ENCODE measurements at places on chromosomes 13 and 19.

DNA sequence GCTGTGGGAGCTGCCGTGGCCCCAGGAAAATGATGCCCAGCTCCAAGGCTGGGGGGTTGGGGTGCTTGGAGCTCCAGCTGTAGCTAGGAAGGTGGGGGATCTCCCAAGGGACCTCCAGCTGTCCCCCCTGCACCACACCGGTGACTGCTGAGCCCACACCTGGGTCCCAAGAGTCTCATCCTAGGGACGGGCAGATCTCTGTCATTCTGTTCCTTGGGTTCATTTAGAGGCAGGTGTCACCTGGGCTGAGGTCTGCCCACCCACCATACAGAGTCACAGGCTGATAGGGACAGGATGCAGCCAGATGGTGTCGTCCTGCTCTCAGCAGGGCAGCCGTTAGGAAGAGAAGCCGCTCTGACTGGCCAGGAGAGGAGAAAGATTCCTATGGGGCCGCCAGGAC lies 5.3 kb downstream of the F2RL3 start:
- DNase-seq: no peak

DNA sequence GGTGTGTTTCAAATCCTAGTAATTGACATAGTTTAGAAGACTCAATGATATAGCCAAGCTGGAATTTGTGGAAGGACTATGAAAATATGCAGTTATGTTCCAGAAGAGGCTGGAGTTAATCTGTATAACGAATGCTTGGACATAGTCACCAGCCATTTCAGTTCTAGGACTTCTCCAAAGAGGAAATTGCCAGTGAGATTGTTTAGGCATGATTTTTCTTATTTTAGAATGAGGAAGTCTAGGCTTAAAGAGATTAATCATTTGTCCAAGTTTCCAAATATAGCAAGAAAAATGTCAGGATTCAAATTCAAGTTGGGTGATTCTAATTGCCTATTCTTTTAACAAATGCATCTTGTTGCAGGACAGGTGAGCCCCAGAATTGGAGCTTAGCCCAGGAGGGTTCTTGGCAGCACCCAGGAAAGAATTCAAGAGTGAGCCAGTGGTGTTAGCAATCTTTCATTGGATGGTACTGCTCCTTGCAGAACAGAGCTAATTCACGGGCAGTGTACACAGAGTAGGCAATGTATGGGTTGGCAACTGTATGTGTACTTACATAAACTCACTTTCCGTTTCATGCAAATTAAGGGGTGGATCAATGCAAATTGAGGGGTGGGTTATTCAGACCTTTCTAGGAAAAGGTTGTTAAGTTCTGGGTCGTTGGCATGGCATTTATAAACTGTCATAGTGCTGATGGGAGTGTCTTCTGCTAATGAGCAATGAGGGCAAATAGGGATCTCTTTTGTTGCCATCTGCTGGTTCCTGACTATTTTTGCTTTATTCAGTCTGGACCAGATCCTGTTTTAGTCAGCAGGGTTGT lies 763.1 kb upstream of the SLITRK1 start:
- peak; percentile 0 for DNase-seq

GRCh38 chr19:16185768-16186123 lies 536 bp downstream of the FAM32A start:
- DNase-seq: peak; percentile 50

DNA sequence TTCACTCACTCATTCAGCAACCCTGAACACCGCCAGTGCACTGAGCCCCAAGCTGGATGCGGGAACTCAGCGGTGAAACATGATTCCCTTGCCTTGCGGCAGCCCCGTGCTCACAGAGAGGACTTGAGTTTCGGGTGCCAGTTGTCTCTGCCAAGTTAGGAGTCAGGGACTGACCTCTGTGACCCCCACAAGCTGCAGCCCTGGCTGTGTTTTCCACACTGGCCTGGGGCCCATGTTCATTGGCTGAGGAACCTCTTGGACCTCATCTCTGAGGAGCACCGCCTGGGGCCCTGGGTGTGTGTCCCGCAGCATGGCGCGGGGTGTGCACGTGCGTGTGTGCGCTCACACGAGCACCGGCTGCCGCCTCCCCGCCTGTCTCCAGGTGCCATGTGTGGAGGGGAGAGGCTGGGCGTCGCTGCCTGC lies 31.0 kb downstream of the CAPN12 start:
- no peak for DNase-seq

- peak; percentile 85 for DNase-seq
These were observed 6.6 kb upstream of the DHDH start for GRCh38 chr19:48926909-48927308.

- no peak for DNase-seq
These were observed 44.3 kb upstream of the SLC15A1 start for GRCh38 chr13:98796798-98797197.

DNA sequence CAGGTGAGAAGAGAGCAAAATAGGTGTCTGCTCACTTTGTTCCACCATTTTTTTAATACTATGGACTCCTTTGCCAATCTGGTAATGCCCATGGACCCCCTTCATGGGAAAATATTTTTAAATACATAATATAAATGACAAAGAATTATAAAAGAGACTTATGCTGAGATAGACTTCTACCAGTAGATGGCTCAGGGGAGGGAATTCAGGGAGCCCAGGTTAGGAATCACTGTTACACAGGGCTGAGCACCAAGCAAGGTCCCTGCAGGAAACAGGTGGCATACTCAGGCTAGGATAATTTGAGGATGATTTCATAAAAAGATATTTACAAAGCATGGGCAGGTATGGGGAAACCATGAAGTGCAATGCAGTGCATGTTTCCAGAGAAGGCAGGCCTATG lies 525.9 kb downstream of the FGF9 start:
- DNase-seq: no peak

DNA sequence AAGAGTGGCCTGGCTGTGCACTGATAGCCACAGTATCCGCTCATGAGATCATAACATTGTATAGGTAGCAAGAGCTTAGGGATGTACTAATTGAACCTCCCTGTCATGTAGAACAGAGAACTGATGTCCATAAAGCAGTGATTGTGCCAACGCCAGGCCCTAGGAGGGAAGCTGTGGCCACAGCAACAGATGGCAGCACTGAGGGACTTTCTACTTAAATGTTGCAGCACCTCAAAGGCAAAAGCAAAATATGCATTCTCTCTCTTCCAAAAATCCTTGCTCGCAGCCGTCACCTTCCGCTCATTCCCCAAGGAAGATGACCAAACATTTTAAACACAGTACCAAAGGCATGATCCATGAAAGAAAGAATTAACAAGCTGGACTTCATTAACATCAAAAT lies 32.3 kb downstream of the COL4A1 start:
- DNase-seq: no peak

DNA sequence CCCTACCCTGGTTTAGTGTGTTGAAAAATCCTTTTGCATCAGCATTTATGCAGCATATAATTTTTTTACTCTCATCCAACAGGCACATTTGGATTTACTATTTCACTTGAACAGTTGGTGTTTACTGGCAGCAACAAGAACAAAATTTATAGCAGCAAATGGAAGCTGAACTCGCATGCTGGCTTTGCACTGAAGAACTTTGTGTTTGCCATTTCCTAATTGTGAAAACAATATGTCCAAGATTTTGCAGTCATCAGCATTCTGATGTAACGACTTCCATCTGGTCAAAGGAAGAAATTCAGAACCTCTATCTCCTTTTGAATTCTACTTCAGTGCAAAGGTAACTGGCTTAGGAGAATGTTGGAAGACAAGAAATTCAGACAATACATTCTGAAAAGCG lies 131.0 kb downstream of the DLEU7 start:
- DNase-seq: no peak

- no peak for DNase-seq
These were observed 56.0 kb upstream of the DOCK9 start for GRCh38 chr13:99033814-99034213.

DNA sequence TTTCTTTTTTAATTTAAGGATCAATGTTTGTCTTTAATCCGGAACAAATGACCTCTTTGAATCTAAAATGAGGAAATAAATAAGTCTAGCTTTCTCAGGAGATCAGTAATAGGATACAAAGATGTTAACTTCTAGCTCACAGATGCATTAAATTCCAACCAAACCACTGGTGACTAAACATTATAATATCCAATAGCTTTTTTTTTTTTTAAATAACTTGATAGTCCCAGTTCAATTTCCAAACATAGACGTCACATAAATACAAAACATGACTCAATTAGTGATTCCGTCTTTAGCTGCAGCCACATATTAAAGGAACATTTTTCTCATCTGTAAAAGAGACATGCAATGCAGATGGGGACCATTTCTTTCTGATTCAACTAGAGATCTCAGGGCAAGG lies 390.5 kb upstream of the PCDH9 start:
- DNase-seq: no peak

DNA sequence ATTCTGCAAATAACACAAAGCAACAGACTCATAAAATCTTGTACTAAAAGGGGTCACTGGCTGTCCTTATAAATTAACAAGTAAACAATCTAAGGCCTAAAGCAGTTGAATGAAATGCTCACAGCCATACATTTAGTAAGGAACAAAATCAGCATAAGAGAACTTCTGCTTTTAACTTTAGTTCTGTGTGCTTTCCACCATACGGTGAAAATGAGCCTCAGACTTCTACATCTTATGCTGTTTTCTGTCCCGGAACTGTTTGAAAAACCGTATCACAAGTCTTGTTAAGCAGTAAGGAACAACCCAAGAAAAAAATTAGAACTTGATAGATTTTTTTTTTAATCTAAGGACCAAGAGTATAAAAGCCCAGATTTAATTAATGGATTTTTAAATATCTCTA lies 549.1 kb upstream of the MIR17HG start:
- no peak for DNase-seq

DNA sequence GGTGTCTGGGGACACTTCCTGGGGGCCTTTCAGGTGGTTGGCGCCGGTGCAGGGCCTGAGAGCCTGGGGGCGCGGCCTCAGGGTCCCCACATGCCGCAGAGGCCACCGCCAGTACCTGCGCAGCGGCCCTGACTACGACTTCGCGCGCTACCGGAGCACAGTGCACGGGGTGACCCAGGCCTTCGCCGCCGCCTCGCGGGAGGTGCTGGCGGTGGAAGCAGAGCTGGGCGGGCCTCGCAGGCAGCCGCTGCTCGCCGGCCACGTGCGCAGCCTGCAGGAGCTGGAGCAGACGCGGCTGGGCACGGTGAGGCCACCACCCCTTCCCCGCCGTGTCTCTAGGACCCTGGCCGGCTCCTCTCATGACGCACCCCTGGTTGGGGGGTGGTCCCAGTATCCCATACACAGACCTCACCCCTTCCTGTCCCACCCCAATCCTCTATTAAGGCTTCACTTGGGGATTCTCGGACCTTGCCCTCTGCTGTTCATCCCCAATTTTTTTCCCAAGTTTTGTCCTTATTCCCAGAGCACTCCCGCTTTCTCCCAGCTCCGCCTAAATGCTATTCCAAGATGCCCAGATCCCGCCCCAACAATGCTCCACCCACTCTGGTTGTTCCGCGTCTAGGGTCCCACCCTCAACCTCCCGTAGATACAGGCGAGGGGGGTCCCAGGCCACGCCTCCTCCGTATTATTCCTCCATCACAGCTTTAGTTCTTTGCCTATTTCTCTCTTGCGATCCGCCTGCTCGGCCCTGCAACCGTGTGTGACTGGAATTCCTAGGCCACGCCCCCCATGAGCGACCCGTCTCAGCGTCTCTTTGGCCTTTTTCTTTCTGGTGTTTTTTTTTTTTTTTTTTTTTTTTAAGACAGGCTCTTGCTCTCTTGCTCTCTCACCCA lies 1.0 kb downstream of the REX1BD start:
- DNase-seq: peak; percentile 77

DNA sequence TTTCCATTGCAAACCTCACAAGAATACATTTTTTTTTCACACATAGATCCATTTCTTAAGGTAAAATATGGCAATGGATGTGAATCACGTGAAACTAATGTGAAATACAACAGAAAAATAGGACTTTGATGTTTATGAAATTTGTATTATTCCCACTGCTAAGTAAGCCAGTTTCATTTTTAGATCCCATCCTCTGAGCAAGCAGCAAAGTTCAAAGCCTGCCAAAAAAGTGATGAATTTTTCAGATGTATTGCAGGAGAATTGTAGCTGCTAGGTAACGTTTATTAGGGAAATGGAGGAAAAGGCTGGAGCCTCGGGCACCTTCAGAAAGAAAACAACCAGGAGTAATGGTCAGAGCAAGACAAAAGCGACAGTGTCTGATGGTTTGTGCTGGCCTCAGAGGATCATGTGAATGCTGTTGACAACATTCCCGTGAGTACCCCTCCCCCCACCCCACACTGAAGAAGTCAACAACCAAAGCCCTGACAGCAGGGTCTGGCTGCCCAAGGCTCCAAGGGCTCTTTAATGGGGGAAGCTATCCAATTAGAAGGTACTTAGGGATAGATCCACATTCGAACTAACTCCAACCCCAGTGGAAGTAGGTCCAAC lies 95.5 kb downstream of the OXGR1 start:
- no peak for DNase-seq

DNA sequence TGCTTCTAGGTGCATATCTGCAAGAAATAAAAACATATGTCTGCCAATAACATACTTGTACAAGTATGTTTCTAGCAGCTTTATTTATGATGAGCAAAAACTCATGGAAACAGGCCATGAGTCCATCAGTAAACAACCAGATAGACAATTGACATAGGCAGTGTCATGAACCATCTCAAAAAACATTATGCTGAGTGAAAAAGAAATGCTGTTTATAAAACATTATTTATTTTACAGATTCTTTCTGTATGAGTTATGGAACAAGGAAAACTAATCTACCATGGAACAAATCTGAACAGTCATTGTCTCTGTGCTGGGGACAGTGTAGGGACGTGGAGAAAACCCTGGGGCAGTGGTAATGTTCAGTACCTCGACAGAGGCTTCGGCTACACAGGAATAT lies 283.9 kb downstream of the UQCRFS1 start:
- DNase-seq: peak; percentile 63

DNA sequence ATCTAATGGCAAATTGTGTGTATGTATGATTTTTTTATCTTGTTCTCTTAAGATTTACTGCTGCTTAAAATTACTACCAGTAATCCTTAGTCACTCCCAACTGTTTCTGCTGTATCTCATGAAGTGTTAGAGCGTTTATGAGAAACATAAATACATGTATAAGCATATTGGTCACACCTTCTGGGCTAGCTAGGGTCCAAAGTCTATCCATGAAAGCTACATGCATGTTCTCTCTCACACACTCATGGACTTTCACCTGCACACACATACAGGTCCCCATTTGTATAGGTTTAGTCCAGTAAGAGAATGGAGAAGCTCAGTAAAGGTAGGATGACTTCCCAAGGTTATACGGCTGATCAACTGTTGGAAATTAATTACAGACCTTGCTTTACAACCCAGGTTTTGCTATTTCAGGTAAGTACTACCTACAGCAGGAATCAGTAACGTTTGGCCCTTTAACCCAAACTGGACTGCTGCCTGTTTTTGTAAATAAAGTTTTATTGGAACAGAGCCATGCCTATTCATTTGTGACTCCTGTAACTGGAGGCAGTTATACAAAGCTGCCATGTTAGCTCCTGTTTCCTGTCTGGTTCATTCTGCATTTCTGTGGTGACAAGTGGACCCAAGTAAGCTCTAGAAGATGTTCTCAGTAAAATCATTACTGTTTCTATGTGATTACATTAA lies 15.3 kb downstream of the METTL21C start:
- DNase-seq: no peak

DNA sequence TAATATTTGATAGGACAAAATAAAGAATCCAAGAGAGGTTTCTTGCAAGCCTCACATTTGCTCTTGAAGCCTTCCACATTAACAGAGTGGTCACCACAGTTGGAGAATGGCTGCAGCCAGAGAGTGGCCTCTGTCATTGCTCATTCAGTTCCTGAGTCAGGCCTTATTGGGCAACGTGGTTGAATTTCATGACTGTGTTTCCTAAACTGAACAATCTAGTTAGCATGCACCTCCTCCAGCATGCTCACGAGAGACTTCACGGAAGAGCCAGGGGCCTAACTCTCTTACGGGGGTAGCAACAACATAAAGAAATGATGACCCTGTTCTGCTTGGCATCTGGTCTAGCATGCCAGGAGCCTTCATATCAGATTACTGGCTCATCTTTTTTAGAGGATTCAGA lies 9.6 kb upstream of the UBL3 start:
- DNase-seq: peak; percentile 29

Data from hepatic stellate cell (primary cell).